ENCODE measurements at places on chromosomes 13 and 19.
A peak's percentile ranks its signal among the peaks of the same experiment; 100 is the strongest.

DNA sequence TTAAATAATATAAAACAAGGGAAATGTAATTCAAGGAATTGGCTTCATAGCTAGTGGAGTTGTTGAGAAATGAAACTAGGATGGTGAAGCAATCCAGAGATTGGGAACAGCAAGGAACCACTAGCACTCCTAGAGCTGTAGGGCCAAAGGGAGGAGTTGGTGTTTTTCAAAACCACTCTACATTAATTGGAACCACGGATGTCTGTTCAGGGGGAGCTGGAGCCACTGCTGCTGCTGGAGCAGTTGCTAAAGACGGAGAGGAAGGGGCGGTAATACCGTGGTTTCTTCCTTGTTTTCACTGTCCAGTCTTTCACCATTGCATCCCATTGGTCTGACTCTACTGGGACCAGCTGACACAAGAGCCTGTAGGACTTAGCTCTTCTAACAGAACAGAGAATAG, 8.5 kb downstream of the DNAJC15 start:
- DNase-seq, result no peak

GRCh38 chr13:77876176-77876575, 42.5 kb downstream of the EDNRB start:
- no peak for DNase-seq

- no peak for DNase-seq
These were observed 704.7 kb downstream of the DIAPH3 start for GRCh38 chr13:59458908-59459579.

- DNase-seq, result no peak
These were observed 11.3 kb downstream of the AP1M1 start for GRCh38 chr19:16208847-16209665.

GRCh38 chr13:112127564-112128330, 60.8 kb downstream of the SOX1 start:
- DNase-seq, result no peak

- no peak for DNase-seq
These were observed 21.8 kb downstream of the MTRF1 start for GRCh38 chr13:41241626-41242025.

- DNase-seq, result no peak
These were observed 1.2 kb upstream of the SBK2 start for GRCh38 chr19:55538132-55538531.

DNA sequence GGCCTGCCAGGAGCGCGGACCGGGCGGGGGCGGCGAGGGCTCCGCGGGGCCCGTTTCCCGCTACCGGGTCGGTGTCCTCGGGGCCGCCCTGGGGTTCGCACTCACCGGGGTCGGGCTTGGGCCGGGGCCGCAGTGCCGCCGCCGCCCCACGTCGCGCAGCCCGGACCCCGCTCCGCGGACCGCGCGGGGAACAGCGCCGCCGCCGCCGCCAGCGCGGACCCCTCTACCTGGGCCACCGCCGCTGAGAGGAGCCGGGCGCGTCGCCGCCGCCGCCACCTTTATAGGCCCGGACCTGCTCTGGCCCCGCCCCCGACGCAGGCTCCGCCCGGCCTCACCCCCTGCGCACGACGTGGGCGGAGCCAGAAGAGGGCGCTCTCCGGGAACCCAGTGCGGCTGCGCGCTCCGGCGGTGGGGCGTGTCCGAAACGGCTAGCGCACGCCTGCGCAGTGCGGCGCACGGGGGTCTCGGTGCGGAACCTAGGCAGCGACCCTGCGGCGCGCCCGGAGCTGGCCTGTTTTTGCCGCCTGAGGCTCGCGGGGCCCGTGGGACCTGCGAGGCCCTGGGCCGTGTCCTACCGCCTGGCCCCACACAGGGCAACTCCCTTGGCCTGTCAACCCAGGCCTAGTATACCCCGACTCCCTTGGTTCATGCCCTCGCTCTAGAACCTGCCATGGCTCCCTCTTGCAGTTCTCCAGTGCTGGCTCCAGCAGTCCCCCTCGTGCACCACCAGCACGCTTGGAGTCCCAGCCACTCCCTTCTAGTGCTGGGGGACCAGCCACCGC, at the start of gene MKNK2:
Gene MKNK2, minus strand, starts transcription at position 254 of the 782 bp plus-strand sequence. CDS start 393 bp downstream, outside the sequence.
- peak; percentile 94 for DNase-seq

- no peak for DNase-seq
These were observed 182.7 kb downstream of the TBC1D4 start for GRCh38 chr13:75299246-75299645.

GRCh38 chr13:45216193-45216592, 15.3 kb upstream of the KCTD4 start:
- no peak for DNase-seq

DNA sequence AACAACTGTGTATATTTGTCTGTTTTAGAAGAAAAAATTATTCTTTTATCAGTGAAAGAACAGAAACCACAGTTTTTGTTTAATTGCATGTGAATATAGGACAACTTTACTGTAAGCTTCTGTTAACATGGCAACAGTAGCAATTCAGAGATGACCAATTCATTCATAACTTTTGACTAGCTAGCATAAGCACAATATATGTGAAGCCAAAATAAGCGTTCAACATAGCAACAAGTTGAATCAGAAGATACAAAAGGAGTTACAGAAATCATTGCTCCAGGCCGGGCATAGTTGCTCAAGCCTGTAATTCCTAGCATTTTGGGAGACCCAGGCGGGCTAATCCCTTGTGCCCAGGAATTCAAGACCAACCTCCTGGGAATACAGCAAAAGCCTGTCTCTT, 197.1 kb upstream of the GPC6 start:
- DNase-seq, result no peak

DNA sequence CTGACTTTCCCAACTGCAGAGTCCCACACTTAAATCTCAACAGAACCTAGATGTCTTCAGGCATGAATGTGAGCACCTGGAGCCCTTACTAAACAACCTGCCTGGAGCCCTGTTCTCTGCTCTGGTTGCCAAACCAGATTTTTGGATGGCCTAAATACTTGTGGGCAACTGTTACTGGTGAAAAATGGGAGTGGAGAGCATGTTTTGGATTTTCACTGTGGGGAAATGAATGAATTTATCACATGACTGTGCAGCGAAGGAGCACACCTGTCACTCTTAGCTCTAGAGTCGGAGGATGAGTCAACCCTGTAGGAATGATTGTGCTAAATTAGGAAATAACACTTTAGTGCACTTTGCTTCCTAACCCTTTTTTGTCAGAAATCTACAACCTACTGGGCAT, 30.3 kb downstream of the SHISA2 start:
- no peak for DNase-seq
